Left renal cortex interstitium (tissue), 4 donors: ENCODE measurements at places on chromosomes 12 and 14. TPM values are rescaled to one million over a fixed set of nuclear protein-coding genes. Genes with fewer than 3 reads are reported as not detected.

DNA sequence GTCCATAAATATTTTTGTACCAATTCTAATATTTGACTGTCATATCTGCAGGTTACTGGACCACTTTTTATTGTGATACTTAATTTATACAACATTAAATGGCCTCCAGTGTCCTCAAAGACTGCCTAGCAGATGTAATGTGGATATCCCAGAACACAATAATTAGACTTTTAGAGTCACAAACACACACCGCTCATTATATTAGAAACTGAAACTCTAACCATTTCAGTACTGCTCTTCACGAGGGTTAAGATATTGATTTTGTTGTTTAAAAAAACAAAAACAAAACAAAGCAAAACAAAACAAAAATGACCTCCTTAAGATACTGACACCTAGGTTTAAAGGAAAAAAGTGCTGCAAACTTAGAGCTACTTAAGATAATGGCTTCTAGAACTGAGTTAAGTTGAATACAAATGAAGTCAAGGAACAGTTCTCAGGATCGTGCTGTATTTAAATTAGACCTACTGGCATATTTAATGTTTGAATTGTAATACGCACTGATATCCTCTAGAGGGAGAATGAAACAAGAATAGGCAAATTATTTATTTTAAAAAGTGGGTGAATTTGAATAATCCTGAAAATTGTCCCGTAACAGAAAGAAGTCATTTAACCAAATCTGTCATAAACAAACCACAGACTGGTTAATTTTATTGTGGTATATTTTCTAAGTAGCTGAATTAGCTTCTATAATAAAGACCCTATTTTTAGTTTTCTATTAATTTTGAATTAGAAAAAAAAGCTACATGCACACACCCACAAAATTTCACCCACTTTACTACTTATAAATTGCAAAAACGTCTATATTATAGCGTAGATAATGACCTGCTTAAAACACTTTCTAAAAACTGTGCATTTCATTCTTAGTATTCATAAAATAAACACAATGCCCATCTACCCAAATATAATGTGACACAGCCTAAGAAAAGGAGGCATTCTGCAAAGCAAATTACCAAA, 395.2 kb upstream of the DCN start:
- DNase-seq, result no peak

DNA sequence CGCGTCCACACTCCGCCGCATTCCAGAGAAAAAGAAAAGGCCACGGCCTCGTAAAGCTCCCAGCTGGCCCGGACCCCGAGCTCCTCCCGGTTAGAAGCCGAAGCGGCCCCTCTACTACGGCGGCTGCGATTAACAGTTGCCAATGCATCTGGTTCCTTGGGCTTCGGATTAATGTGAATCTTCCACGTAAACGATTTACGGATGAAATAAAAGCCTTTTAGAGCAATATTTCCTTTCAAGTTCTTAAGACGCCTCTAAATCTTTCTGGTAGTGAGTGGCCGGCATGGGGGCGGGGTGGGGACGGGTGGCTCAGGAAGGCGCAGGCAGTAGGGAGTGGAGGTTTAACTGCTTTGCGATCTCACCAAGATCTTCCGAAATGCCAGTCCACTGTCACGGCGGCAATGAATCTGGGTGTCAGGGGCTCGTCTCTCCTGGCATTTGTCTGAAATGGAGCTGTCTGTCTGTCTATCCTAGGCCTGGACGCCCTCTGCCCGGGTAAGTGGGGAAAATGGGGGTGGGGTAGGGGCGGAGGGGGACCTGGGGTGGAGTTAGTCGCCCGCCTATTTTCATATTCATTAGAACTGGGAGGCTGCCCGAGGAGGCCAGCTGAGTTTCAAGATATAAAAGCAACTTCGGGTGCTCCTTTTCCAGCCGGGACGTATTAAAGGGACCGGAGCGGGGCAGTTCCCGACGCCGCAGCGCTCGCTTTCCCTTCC, 413 bp upstream of the ALX1 start:
- no peak for DNase-seq

- DNase-seq, result no peak
These were observed 21.3 kb downstream of the GCH1 start for GRCh38 chr14:54881235-54881760.

DNA sequence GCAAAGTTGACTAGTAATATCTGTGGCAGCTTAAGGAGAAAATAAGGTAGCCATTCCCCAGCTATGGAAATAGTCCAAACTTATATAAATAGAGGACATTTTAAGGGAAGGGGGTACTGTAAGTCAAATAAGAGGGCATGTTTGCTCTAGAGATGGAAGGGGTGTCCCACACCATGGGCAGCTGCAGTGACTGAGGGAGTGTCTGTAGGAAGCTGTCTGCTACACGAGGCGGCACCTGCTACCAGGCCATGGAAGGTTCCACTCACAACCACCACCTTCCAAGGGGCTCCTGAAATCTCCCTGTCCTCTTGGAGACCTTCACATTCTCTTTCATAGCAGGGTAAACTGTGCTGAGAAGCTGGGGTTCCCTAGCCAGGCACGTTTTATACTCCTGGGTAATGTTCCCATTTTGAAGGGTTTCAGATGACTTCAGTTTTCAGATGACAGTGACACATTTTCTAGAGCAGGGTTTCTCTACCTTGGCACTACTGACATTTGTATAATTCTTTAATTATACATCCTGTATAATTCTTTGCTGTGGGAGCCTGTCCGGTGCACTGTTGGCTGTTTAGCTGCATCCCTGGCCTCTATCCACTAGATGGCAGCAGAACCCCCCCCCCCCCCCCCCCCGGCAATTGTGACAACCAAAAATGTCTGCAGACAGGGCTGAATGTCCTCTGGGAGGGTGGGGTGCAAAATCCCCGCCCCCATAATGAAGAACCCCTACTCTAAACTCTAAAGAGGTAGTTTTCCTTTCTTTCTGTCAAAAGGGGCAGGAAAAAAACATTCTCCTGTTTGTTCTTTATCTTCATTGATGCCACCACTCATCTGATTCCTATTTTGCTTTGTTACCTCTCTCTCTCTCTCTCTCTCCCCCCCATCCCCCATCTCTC, 11.6 kb upstream of the SMCO2 start:
- DNase-seq, result no peak

DNA sequence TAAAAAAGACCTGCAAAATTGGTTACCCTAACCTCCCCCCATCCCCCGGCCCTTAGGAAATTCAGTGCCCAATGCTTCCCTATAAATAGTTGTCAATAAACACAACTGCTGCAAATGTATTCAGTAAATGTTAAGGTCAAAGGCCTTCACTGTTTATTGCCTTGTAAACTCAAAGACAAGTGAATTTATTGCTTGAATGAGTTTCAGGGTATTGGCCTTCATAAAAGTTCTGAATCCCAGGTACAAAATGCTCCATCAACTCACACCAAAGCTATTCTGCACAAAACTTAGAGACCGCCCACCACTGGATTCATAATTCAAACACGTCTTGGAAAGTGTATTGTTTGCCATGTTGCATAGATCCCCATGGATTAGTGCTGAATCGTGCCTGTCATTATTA, 63.3 kb upstream of the CDKN3 start:
- DNase-seq, result no peak

DNA sequence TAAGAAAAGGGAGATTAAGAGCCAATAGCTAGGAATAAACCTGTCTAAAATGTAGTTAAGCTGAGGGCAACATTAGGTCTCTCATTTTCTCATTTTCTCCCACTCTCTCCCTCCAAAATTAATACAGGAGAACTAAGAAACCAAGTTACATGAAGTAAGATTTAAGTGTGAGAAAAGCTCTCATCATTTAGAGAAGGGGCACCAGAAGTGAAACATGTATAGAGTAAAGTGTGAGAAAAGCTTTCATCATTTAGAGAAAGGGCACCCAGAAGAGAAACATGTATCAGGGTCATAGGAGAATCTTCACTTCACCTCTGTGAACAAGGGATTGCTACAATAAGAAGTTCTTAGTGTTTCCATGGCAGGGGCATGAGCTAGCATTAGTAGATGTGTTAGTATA, 132.4 kb upstream of the CNTN1 start:
- DNase-seq, result no peak

GRCh38 chr12:59689776-59690175, 93.9 kb downstream of the SLC16A7 start:
- no peak for DNase-seq

GRCh38 chr14:99159341-99160340, 112.4 kb downstream of the BCL11B start:
- no peak for DNase-seq

DNA sequence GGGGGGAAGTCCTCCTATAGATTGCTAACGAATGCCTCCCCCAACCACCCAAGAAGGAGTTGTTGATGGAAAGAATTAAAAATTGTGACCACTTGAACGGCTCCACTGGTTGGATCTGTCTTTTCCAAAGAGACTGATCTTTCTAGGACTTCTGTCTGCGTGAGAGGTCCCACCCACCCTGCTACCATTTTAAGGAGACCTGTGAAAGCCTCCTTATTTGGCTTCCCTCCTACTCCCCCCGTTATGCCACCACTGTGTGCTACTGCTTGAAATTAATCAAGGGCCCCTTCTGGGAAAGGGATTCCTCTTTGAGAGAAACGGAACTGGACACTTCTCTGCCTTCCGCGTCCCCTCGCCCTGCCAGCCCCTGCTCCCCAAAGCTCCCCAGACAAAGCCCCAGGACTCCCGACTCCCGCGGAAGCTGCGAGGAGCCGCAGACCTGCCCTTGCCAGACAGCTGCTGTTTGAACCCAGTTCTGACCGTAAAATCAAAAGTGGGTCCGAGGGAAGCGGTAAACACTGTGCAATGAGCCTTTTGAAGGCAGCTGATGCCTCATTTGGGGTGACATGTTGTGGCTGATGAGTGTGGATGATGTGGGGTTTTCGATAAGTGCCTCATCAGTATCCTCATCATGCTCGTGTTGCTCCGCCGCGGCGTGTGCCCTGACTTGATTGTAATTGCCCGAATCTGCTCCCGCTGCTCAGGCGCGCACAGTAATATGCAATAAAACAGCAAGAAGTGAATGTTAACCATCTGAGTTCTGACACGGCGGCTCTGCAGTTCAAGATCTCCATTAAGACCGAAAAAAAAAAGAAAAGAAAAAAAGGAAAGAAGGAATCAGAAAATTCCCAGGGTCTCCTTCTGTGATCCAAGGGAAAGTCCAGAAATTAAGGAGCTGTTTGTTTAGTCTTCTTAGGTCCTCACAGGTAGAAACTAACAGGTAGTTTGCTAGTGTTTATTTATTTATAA, 48.2 kb downstream of the MBIP start:
- no peak for DNase-seq

DNA sequence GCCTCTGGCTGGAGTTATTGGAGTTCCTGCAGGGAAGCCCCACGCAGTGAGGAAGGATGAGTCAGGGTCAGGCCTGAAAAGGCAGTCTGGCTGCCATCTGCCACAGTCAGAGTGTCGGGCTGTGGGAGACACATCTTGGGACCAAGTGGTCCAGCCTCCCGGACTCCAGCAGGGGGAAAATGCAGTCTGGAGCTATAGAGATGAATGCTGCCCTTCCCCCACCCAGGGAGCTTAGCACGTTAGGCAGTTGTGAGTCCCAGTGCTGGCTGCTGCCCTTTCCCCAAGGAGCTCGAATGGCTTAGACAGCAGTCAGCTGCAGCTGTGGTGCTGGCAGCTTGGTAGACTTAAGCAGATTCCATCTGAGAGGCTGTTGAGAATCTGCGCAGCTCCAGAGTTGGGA, 8.2 kb upstream of the NTS start:
- no peak for DNase-seq

DNA sequence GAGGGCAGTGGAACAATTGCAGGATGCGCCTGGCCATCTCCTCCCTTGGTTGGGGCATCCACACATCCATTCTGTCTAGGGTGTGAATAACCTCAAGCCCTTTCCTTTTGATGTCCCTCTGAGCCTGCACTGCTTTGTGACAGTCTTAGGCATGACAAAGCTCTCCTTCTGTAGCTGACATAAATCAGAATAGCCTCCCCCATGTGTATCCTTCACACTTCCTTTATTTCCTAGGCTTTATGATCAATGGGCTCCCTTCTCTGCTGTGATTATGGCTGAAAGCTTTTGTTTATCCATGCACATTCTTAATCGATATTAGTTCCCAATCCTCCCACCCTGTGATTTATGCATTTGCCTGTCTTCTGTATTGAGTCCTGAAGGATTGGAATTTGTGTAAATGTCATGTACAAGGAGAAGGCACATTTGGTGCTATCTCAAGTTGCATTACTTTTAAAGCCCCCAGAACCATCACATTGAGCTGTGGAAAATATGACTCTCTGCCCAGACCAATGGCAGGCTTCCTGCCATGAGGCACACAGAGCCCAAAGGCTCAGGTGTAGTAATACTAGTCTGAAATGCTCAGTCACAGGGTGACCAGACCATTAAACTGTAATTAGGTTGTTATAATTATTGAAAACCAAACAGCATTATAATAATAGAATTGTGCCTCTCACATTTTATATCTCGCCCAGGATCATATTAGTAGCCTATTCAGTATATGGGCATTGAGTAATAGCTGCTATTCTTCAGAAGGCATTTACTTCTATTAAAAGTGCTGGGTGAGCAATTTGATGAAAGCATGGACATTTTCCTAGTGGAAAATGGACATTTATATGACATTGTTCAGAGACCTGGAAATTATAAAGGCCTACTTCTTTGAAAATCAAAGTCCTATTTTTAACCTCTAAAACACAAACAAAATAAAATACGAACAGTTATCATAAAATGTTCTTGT, 14.0 kb downstream of the EMP1 start:
- DNase-seq, result no peak

- DNase-seq, result no peak
These were observed 74.9 kb downstream of the PDE3A start for GRCh38 chr12:20443255-20443654.

DNA sequence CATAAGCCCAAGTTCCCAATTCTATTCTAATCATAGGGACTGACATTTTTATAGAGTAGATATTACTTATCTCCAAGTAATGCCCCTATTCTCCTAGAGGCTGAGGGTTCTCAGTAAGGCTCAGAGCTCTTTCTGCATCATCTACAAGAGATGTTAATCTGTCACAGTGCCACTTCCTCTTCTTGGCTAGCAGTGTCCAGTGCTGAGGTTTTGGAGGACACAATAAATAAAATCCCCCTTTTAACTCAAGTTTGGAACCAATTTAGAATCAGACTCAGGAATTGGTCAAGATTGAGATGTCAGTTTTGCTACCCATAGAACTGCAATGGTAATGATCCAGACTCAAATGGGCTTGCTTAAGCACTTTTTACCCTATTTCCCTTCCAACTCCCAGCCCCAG, 154.1 kb upstream of the ARID2 start:
- DNase-seq, result no peak

GRCh38 chr14:55146425-55146824, 17.4 kb downstream of the LGALS3 start:
- no peak for DNase-seq

GRCh38 chr12:52362118-52362726, 5.1 kb downstream of the KRT85 start:
- no peak for DNase-seq

The SERPINA3 gene
- 0.48 TPM for polyA plus RNA-seq

The MYRFL gene
- polyA plus RNA-seq, result 2.0 TPM

The RDH5 gene
- 39.4 TPM for polyA plus RNA-seq

The GLIPR1L1 gene
- polyA plus RNA-seq, result 0.65 TPM

The CBLN3 gene
- 3.8 TPM for polyA plus RNA-seq

The GZMB gene
- 0.65 TPM for polyA plus RNA-seq

The RIN3 gene
- 6.3 TPM for polyA plus RNA-seq
